Large intestine (tissue), 12 donors: ENCODE measurements at places on chromosomes 12 and 14.

GRCh38 chr12:114073076-114073475 lies 107.0 kb upstream of the RBM19 start:
- no peak for DNase-seq

GRCh38 chr14:70916799-70917198 lies 9.5 kb downstream of the PCNX1 start:
- no peak for DNase-seq

DNA sequence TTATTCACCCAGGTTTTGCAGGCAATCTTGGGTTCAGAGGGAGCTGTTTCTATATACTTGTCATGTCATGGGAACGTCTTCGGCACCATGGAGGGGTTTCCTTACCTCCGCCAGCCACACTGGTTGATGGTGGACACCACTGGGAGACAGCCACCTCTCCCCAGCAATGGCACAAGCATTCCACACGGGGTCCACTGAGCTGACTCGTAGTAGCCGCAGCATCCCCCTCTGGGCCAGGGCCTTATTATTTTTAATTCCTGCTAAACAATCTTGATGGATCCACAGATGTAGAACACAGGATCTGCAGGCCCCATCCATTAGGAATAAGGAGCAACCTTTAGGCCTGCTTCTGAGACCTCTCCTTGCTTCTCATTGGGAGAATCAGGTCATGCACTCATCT lies 132.9 kb downstream of the DICER1 start:
- DNase-seq, result no peak

GRCh38 chr12:80813820-80814219 lies 97.1 kb downstream of the MYF5 start:
- DNase-seq, result no peak

DNA sequence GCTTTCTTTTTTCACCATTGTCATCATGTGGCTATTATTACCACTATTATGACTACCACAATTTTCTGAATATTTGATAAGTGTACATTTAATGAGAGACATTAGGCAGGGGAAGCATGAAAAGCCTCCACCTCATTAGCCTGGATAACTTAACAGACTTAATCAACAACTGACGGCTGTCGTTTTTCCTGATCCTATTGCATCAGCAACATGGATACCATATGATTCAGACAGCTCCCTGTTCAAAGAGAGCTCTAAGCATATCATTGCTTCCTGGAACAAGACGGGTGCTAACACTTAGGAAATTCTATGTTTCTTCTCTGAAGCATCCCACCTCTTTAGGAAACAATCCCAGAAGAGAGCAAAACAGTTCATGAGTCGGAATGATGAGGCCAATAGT lies 765.2 kb downstream of the NOVA1 start:
- no peak for DNase-seq

DNA sequence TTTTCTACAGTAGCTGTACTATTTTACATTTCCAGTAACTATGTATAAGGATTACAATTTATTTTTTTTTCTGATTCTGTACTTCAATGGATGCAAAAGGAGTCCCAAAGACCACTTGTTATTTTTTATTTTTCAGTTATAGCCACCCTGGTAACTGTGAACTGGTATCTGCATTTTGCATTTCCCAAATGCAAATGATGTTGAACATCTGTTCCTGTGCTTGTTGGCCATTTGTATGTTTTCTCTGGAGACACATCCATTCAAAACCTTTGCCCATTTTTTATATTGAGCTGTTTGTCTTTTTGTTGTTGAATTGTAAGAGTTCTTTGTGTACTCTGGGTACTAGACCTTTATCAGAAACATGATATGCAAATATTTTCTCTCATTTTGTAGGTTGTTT lies 485.6 kb downstream of the LRIG3 start:
- no peak for DNase-seq

- peak; percentile 88 for DNase-seq
Observed at GRCh38 chr12:31618228-31619025, 27.5 kb upstream of the DENND5B start.
